Bladder microvascular endothelial cell (primary cell): ENCODE measurements at places on chromosomes 11 and 22. TPM values are rescaled to one million over a fixed set of nuclear protein-coding genes. Genes with fewer than 3 reads are reported as not detected.

Gene MFRP
- under 0.01 TPM in 1 of 2 replicates, not detected in the other for total RNA-seq

Gene ZNRF3
- 1.6 and 2.8 TPM in 2 replicates for total RNA-seq

Gene FBXO3
- total RNA-seq: 24.4 and 42.4 TPM in 2 replicates

Gene BACE1-AS
- 1.3 and 3.3 TPM in 2 replicates for total RNA-seq

Gene CREB3L1
- total RNA-seq: 0.25 and 0.65 TPM in 2 replicates

Gene SAA4
- not detected in 2 replicates for total RNA-seq

Gene RIMBP3B
- 0.19 TPM in 1 of 2 replicates, not detected in the other for total RNA-seq

Gene OR4A16
- not detected in 2 replicates for total RNA-seq

Gene ACRV1
- total RNA-seq: not detected in 2 replicates

Gene ZNF214
- 0.65 and 1.8 TPM in 2 replicates for total RNA-seq

Gene BAIAP2L2
- total RNA-seq: 0.16 and 0.19 TPM in 2 replicates

Gene KCNQ1
- total RNA-seq: 0.13 and 0.32 TPM in 2 replicates

Gene MS4A14
- total RNA-seq: not detected in 2 replicates

Gene SPA17
- 4.0 and 4.3 TPM in 2 replicates for total RNA-seq
